ENCODE measurements at places on chromosomes 11 and 22.

DNA sequence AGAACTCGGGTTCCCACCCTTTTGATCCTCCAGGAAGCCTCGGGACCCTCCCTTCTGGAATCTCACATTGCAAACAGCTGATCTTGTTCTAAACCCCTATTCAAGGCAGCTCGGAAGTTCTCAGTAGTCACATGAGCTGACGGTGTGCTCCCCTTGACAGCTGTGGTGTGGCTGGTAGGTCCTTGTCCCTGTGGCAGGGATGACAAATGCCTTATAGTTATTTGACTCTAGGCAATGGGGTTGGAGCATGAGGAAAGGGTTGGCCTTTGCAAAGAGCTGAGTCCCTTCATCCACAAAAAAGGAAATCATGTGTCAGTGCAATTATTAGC is 23.6 kb downstream of the EIF4G2 start:
- DNase-seq, result no peak

- no peak for DNase-seq
Measured at GRCh38 chr22:43384863-43385262, 27.0 kb upstream of the MPPED1 start.

DNA sequence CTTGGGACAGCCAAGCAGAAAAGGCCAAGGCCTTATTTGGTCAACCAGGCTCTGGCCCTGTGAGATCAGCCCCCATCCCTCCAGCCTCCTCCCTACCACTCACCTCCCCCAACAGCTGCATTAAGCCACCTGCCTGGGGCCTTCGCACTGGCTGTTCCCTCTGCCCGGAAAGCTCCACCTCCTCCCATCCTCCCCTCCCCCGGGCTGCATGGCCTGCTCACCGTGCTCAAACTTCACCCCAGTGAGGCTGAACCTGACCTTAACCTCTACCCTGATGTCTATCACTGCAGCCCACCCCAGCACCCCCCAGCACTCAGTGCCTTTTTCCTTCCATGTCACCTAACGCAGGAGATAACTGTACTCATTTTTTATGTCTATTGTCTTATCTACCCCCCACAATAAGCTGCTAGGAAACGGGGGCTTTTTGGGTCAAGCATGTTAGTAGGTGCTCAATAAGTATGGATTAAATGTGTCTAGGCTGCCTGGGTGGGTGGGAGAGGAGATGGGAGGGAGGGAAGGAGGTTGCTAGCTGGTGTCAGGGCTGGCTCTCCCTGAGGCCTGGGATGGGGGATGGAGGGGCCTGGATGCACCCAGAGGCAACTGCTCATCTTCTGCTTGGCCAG is 912 bp downstream of the PTPRCAP start:
- DNase-seq, result peak; percentile 71

DNA sequence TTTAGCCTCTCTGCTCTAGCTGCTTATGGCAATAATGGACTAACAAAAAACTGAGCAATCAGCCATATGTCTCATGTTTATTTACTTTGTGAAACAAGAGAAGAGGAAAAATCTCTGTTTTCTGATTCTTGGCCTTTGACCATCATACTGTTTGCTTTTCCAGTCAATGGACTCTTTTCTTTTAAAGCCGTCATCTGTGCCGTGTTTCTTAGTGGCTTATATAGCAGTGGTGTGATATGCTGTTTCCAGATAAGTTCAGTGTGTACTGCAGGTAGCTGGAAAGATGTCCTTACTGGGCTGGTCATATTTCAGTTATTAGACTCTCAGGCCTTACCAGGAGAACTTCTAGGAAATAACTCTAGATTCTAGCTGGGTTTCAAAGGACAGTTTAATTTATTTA is 33.6 kb upstream of the TECTA start:
- DNase-seq, result no peak

GRCh38 chr11:109859045-109859724 is 234.0 kb upstream of the ZC3H12C start:
- no peak for DNase-seq

DNA sequence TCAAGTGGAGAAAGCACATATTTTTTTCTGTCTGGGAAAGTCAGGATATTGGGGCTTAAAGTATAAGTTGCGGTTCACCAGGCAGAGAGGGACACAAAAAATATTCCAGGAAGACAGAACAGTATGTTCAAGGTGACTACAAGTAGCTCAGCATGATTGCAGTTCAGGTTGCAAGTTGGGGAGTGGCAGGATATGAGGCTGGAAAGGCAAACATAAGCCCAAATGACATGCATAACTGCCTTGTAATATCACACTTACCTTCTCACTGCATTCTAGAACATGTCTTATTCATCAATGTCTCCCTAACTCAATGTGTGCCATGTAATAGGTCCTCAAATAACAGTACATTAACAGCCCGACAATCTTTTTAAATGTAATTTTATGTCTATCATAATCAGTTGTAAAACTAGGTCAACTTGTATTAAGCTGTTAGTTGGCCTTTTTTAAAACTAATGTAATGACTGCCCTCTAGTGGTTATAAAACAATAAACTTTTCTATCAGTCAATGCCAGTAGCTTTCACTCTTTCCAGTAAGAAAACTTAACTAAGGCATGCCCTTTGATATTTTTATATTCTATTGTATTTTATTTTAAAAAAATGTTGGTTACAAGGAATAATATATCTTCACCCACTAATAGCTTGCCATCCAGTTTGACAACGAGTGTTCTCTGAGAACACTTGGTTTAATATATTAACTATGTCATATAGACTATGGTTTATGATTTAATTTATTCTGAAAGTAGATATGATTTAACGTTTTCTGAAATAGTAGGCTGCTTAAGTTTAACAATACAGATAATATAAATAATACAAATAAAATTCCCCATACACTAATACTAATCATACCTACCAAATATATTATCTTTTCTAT is 39.4 kb upstream of the CFAP300 start:
- DNase-seq, result peak; percentile 18

DNA sequence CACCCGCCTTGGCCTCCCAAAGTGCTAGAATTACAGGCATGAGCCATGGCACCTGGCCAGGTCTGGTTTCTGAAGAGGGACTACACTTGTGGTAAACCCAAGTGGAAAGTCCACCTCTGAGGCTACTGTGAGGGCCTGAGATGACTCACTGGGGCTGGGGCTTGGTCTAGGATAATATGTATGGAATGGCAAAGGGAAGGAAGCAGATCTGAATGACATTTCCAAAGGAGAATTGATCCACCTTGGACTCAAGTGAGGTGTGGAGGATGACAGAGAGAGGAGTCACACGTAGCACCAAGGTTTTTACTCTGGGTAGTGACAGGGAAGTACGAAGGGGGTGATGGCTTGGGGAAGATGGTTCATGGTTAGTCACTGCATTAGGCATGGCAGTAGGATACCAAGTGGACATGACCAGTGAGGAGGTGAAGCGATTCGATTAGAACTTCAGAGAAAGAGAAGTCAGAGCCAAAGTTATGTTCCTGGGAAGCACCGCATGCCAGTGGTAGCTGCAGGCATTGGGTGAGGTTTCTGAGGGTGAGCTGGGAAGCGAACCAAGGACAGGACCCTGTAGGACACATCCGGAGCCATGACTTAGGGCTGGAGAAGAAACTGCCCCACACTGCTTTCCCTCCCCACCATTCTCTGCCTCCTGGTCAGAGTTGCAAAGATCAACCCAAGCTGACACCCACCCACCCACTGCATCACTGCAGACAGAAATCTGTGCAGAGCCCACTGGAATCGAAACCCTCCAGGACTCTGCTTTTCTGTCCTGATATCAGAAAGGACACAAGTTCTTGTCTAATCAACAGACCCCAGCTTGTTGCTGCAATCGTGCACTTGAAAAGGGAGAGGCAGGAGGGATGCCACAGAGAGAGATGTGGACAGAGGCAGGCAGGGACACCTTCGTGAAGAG is 13.0 kb upstream of the BCL9L start:
- DNase-seq, result no peak

DNA sequence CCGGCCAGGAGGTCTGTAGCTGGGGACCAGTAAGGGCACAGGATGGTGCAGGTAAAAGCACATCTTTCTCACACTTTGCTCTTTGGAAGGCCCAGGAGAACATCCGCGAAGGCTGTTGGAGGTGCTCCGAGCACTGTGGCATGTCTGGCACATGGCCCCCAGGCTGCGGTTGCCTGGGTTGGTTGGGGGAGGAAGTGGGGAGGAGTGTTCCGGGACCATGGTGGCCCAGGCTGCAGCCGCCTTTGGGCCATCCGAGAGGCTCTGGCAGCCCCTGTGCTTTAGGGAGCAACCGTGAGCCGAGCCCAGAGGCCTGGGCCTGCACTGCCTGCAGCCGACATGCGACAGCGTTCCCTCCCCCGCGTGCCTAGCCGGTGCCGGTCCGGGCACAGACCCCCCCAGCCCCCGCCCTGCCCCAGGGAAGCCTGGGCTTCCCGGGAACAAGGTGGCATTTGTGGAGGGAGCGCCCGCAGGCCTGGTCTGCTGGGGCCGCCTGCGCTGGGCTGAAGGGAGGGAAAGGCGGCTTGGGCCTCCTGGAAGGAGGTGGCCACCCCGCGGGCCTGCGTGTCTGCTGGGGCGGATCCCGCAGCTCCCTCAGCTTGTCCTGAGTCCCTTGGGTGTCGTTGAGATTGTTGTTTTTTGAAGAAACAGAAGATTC is 57.9 kb downstream of the GRAMD4 start:
- no peak for DNase-seq

DNA sequence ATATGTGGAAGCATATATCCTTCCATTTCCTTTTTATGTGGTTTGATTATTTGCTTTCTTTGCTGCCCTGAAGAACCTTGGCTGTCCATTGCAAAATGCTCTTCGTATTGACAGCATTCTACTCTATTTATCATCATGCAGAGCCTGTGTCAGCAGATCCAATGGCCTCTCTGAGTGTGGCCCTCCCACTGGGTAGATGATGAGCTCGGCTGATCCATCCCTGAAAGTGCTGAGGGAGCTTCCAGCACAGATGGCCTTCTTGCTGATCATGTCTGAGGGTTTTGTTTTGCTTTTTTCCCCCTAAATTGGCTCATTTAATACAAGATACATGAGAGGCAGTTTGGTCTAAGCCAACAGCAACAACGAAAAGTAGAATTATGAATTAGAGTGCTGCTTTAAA is 181.0 kb downstream of the GRIA4 start:
- DNase-seq, result no peak

DNA sequence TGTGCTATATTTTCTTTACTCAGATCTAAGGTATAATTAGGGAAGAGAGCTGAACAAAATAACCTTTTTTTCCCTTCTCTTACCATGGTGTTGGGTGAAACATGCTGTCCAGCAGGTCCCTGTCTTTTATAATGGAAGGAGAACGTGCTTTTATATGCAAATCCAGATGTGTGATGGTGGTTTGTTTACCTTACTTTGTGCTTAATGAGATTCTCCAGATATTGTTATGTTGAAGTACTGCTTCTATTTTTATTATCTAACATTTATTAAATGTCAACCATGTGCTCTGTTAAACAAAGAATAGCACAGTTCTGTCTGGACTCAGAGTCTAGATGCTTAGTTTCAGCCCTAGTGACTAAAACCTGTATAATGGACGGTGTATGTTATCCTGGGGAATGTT is 10.1 kb upstream of the GRIK4 start:
- no peak for DNase-seq

- DNase-seq, result no peak
Measured at GRCh38 chr11:61754534-61755482, 2.4 kb downstream of the MYRF start.

DNA sequence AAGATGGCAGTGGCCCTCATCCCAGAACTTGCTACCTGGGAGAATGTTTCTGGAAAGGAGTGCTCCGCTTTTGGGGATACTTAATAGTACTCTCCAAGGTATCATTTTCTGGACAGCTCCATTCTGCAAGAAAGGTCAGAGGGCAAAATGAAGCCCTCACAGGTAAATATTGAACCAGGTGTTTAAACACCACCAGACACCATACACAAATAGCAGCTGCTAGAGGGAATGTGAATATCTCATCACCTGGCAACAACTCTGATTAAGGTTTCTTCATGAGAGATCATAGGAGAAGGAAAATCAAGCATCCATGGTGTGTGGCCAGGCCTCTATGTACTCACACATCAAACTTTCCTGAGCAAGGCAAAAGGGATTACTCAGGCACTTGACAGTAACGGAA is 226.1 kb upstream of the FAT3 start:
- no peak for DNase-seq

- no peak for DNase-seq
Measured at GRCh38 chr11:111093061-111093460, 152.5 kb upstream of the POU2AF2 start.

DNA sequence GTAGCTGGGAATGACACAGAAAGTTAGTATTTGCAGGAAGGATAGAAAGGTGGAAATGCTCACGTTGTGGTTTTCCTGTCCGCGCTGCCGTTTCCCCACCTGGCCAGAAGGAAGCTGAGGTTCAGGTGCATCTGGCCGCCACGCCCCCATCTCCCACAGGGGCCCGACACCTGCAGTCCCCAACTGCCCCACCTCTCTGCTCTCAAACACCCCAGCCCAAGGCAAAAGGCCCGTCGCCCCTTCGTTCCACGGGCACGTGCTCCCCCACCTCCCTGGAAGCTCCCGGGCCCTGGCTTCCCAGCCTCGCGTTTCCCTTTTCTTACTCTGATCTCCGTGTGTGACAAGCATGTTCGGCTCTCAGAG is 985.1 kb downstream of the BRD1 start:
- no peak for DNase-seq

DNA sequence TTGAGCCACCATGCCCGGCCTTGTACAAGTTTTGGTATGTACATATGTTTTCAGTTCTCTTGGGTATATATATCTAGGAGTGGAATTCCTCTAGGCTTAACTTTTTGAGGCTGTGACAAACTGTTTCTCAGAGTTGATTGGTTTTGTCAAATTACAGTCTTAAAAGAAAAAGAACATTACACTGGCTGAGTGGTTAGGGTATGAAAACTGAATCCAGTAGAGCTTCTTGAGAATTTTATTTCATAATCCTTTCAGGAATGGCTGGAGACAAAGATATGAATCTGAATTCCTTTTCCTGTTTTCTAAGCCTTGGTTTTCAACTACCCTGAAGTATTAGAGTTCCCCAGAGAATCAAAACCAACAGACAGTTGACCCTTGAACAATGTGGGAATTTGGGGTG is 6.5 kb downstream of the METTL15 start:
- DNase-seq, result no peak

GRCh38 chr11:6629892-6630631 is 10.8 kb upstream of the TPP1 start:
- DNase-seq, result no peak

Data from germinal center (tissue), 1 donor.